ENCODE measurements at places on chromosomes 4 and X.

GRCh38 chr4:187396106-187396505, 599.5 kb upstream of the ZFP42 start:
- no peak for DNase-seq

GRCh38 chr4:55795341-55795740, 24.2 kb upstream of the EXOC1L start:
- DNase-seq: no peak

DNA sequence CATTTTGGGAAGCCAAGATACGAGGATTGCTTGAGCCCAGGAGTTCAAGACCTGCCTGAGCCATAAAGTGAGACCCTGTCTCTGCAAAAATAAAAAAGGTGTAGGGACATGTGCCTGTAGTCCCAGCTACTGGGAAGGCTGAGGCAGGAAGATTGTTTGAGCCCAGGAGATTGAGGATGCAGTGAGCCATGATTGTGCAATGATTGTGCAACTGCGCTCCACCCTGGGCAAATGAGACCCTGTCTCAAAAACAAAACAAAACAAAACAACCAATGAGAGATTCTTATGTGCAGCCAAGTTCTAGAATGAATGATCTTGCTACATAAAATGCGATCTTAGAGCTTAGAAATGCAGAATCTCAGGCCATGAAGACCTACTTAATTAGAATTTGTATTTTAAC, 22.5 kb downstream of the SLC9B2 start:
- no peak for DNase-seq

GRCh38 chr4:15996773-15997172, 33.8 kb upstream of the FGFBP2 start:
- DNase-seq: no peak

DNA sequence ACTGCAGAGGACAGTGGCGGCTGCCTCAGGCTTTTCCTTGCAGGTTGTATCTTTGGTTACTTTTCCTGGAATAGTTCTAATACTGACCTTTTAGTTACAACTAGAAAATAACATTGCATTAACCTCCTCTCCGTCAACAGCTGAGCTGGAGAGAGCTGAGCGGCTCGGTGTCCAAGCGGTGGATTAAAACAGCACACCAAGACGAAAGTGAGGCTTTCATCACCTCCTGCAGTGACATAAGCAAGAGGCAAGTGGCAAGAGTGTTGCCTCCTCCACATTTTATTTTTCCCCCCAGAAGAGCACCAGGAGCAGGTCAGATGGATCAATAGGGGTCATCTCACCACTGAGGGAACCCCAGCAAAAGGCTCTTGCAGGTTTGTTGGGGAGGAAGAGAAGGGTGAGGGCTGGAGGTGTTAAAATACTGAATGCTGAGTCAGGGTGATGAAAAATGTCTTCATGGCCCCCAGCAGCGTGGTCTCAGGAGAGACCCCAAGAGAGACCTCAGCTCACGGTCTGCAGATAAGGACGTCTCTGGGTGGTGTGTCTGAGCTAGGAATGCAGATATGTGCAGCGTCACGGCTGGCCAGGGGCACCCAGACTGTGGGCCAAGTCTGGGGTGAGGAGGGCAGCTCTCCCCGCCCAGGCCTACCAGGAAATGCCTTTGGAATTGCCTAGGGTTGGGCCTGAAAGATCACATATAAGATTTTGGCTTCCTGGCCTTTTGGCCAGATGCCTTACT, 50.3 kb downstream of the CASP3 start:
- no peak for DNase-seq

GRCh38 chr4:122576261-122577188, 44.3 kb downstream of the IL21 start:
- DNase-seq: peak; percentile 52

DNA sequence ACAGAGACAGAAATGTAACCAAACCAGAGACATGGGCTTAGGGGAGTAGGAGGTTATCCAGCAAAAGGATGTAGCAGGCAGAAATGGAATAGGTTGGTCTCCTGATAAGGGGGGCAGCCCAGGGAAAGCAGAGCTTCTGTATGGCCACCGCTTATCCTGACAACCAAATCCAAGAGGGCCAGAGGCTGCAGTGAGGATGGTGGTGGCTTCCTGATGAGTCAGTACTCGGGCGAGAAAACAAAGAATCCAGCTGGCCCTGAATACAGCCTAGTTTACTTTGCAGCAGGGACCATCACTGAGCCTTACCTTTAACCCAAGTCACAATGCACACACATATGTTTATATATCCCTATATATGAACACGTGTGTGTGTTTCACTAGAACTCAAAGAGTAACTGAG, 129.7 kb upstream of the FTHL17 start:
- DNase-seq: no peak

- DNase-seq: no peak
Measured at GRCh38 chr4:183287677-183288076, 32.4 kb downstream of the CLDN22 start.

GRCh38 chr4:119543779-119544178, 84.8 kb downstream of the PDE5A start:
- DNase-seq: no peak

DNA sequence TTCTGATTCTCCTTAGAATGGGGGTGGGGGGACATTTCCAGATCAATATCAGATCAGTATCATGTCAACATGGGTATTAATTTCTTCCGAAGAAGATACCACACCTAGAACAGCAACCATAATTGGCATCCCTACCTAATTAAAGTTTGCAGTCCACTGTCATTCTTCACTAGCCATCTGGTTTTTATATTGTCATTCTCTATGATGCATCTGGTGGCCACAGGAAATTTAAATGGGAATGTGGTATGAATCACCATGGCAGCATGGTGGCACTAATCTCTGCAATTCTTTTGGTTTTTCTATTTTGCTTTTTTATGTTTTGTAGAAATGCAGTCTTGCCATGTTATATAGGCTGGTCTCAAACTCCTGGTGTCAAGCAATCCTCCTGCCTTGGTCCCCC, 16.6 kb upstream of the UBE2D3 start:
- no peak for DNase-seq

DNA sequence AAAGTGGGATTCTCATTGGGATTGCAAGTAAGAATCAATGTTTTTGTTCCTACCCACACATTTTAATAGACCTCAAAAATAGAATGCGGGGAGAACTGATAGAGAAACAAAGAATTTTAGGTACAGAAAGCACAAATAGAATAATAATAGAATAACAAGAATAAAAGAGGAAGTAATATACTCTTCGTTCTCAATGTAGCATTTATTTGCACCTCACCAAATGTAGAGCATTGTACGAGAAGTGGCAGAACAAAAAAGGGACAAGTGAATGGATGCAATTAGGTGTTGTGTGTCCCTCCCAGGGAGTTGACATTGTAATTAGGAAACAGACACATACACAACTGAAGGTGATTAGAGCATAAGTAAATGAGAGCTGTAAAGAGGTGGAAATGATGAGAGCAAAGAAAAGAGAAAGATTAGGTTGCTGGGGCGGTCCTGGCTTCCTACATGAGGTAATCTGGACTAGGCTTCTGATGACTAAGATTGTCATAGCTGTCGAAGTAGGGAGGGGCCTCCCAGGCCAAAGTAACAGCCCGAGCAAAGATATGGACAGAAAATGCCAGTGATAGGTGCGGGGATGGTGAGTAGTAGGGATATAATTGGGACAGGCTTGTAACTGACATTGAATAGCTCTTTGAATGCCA, 10.4 kb downstream of the RAB9A start:
- no peak for DNase-seq

DNA sequence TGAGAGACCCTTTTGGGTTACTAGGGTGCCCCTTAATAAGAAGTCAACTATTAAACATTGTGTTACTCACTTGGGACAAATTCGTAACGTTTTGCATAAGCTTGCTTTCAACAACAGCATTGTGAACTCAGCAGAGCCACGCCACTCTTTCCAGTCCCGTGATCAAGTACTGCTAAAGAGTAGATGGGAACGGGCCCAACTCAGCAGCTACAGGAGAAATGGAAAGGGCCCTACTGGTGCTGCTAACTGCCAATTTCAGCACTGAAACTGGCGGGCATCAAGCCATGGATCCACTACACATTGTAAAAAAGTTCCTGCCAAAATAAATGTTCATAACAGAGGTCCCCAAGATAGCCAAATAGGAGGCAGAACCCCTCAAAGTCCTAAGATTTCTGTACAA, 19.0 kb upstream of the DHX15 start:
- no peak for DNase-seq

DNA sequence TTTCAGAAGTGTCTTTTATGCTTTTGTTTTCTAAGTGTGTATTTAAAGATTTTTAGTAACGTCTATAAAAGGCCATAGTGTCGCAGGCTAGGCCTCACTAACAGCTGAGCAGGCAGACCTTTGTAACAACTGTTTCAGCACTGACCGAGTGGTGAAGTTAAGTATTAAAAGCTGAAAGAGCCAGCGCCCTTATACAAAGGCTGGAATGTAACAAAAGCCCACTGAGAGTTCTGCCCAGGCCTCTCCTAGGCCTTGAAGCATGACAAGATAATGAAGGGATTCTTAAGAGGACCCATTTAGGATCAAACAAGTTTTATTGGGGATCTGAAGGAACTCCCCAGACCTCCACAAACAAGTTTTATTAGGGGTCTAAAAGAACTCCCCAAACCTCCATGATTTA, 722.5 kb upstream of the PRKX start:
- DNase-seq: no peak

GRCh38 chrX:126695375-126695896, 124.1 kb upstream of the PRR32 start:
- no peak for DNase-seq

- DNase-seq: no peak
Measured at GRCh38 chrX:143298663-143299241, 218.5 kb downstream of the SPANXN3 start.

DNA sequence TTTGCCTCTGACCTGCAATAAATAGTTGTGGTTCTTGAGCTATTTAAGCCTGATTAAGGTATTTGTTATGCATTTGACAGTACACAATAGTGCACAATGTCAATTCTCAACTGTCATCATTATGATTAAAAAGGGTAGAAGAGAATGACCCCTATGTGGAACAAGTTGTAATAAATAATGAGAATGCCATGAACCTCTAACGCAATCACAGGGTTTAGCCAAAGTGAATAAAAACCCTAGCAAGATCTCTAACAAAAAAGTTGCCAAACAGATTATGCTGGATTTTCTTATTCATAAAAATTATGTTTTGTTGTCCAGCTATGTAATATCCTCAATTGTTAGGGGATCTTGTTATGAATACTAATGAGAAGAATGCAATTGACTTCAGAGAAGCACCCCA, 387.4 kb downstream of the GPAT3 start:
- DNase-seq: no peak

- DNase-seq: no peak
Measured at GRCh38 chr4:76799718-76800117, 98.2 kb downstream of the SOWAHB start.

GRCh38 chrX:37716602-37717001, 31.0 kb downstream of the XK start:
- DNase-seq: no peak

DNA sequence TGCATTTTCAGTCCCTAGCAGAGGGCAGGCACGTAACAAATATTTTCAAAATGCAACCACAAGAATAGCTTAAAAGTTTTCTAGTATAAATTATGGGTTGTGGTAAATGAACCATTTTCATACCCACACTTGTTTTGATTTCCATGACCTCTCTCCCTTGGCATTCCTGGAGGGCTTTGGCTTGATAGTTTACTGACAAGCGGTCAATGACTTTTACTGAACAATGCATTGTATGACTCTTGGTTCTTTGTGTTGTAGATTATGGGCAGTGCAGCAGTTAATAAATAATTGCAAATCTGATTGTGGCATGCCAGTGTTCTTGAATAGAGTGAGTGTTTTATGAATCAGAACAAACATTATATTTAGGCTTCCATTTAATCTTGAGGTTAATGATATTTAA, 285.2 kb upstream of the ARX start:
- no peak for DNase-seq

DNA sequence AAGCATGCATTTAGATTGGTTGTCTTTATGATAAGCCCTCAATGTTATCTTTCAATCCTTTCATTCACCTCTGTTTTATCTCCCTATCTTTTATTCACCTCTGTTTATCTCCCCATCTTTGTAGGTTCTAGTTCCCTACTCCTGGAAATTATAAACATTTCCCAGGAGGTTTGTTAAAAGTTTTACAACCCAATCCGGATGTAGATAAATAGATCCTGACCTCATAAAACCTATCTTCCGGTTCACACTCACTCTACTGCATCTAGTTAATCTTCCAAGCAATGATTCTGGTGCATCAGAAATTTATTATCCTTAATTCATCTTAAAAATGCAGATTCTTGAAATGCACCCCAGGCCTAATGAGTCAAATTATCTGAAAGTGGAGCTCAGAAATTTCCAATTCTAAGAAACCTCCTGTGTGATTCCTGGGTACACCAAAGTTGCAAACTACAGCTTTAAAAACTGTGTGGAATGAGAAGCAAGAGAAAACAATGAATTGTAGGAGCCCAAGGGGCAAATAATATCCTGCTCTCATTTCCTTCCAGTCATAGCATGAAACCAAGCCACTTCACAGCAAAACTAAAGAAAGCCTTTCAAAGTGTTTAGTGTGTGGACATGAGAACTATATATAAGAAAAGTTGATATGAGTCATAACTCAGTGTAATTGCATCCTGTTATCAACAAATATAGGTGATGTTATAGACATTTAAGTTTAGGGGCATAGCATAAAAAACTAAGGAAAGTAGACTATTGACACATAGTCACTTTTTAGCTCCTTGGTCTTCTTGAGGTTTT, 51.1 kb upstream of the UGT8 start:
- DNase-seq: no peak

DNA sequence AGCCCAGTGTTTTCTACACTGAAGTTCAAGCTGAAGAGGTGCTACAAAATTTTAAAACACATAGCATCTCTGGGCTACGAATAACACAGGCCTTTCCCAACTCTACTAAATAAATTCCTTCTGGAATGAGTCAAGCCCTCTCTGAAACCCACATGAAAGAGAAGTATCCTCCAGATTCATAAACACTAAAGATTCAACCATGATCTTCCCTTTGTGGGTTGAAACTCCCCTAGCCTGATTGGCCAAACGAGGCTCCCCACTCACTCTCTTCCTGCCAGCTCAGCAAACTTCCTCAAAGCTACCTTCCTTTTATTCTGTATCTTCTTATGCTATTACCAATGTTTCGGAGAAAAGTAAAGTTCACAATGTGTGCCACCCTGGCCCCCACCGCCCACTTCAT, 95.4 kb downstream of the NKX6-1 start:
- no peak for DNase-seq

DNA sequence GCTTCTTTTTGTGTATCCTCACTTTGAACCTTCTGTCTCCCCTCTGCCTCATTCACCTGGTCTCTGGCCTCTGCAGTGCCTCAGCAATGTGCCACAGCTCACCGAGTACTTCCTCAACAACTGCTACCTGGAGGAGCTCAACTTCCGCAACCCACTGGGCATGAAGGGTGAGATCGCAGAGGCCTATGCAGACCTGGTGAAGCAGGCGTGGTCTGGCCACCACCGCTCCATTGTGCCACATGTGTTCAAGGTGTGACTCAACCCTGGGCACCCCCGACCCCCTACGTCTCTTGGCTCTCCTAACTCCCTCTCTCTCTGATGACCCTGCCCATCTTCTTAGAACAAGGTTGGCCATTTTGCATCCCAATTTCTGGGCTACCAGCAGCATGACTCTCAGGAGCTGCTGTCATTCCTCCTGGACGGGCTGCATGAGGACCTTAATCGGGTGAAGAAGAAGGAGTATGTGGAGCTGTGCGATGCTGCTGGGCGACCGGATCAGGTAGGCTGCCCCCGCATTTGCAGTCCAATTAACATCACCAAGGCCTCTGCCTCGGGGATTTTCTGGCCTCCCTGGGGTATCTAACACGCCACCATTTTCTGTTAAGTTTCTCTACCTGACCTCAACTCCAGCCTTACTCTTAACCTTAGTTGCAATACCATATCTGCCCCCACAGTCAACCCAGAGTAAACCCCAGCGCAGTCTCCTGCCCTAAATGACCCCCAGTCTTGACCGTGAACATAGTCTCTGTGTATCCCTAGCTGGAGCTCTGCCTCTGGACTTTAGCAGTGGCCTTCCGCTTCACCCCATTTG, 8.6 kb downstream of the USP11 start:
- no peak for DNase-seq

Measured in HTR-8/SVneo (cell line).